BJ (cell line): ENCODE measurements at places on chromosomes 2 and 18.
A peak's percentile ranks its signal among the peaks of the same experiment; 100 is the strongest.

- no peak for DNase-seq
These were observed 133.5 kb downstream of the TFCP2L1 start for GRCh38 chr2:121151311-121152109.

DNA sequence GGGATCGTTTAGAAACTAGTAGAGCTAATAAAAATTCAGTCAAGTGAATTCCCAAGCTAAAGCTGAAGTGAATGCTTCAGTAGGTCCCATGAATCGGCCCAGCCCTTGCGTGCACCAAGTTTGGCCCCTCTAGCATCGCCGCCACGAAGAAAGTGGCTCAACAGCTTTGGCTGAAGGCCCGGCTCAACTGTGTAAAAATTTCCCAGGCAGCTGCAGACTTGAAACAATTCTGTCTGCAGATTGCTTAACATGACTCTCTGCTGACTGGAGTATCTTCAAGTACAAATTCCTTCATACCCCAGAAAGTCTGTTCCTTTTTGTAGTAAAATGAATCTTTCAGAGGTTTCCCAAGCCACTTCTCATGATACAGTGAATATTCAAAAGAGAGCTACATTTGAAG is 32.7 kb downstream of the ALMS1 start:
- DNase-seq: peak; percentile 38

DNA sequence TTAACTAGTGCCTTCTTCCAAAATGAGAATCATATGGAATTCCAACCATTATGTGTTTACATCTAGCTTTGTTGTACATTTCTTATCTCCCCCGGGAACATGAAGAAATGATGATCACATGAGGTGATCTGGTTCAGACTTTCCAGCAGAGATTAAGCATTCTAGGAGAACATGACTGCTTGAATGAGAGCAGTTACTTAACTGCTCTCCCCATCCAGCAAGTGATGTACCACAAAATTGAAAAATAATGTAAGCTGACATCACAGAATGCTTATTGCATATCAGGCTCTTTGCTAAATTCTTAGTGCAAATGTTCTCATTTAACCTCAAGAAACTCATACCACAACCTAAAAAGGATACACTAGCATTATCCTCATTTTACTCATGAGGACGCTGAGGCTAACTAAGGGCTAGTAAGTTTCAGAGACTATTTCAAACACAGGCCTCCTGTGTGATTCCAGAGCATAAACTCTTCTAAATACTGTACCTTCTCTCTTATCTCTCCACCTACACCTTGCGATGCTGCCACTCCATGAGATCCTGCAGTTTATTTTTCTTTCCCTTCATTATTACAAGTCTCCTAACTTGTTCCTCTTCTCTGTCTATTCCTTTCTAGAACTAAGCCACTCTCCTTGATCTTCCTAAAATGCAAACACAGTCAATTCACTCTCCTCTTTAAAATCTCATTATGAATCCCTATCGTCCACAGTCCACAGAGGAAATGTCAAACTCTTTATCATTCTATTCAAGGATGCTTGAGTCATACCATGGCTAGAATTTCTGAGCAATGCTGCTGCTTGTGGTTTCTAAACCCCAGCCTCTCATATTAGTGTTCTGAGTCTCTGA is 1224.8 kb upstream of the ZEB2 start:
- peak; percentile 48 for DNase-seq

- DNase-seq: no peak
These were observed 58.3 kb downstream of the FEZ2 start for GRCh38 chr2:36539631-36540030.

DNA sequence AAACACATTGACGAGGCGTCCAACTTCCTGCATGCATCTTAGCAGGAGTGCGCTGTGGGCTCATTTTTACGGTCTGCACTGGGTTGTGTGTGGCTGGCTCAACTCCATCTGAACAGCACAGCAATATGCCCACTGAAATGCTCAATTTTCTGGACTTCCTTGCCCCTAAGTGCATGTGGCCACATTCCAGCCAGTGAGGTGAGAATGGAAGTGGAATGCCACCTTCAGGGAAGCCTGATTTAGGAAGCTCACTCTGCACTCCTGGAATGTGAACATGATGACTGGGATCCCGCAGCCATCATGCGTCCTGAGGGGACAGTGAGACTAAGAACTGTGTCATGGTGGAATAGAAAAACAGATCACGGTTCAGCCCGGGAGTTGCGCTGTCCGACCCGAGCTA is 76.2 kb downstream of the PSMG2 start:
- no peak for DNase-seq

DNA sequence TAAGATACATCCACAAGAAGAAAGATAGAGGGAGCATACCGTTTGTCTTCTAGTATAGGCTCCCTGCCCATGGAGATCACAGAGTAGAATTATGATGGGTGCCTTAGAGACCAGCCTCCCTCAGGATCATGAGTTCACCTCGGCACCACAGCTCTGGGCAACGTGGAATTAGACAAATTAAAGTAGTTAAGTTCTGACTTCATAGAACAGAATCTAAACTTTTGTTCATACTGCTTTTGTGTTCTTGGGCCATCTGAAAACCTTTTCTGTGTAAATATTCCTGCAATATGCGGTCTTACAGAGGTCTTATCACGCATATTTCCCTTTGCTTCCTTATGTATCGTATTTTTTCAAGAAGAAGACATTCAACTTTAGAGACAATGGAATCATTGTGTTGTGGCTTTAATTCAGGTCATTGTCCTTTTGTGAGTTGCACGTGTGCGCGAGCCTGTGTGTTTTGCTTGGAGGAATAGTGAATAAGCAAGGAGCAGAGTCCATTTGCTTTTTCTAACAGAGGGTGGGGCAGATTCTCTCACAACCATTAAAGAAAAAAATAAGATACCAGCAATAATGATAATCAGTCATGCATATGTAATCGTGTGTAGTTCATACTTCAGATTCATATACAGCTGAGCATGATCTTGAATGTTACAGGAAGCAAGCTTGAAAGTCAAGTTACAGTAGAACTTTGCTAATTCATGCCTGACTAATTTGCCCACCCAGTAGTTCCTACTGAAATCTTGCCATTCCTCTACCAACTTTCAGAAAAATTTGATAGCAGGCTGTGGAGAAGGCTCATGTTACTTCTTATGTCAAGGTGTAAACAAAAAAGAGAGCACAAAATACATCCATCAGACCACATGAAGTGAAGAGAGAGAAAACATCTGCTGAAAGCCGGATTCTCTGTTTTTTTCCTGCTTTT is 243.6 kb downstream of the NEDD4L start:
- DNase-seq: no peak

DNA sequence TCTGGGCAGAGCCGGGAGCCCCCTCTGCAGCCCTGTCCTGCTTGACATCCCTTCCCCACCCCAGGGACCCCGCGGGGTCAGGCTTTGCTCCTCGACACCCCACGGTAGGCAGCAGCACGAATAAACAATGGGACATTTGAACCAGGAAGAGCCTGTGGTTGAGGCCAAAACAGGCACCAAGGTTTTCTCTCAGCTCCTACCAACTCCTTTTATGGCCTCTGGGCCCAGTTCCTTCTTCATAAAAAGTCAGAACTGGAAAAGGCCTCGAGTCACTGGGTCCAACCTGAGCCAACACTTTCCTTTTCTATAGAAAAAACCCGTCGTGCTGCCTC is 20.6 kb downstream of the TEX44 start:
- DNase-seq: no peak

DNA sequence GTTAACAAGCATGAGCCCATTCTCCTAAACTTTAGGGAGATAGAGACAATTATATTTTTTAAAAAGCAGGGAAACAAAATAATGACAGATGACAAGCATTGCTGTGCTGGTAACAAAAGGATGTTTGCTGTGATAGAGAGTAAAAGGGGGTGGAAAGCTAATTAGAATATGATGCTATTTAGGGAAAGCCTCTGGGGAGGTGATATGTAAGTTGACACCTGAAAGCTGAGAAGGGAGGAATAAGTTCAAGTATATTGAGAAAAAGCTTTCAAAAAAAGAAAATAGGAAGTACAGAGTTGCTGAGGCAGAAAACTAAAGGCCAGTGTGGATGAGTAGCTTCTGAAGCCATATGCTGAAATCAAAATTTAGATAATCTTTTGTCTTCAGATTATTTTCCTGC is 565.2 kb upstream of the NRXN1 start:
- no peak for DNase-seq

GRCh38 chr2:37829202-37829601 is 95.9 kb upstream of the RMDN2 start:
- peak; percentile 92 for DNase-seq

GRCh38 chr2:235293061-235293460 is 200.8 kb upstream of the AGAP1 start:
- DNase-seq: no peak

GRCh38 chr18:31040686-31041270 is 1.8 kb downstream of the DSC3 start:
- DNase-seq: no peak

- DNase-seq: no peak
These were observed 70.9 kb upstream of the EML6 start for GRCh38 chr2:54652540-54652939.

DNA sequence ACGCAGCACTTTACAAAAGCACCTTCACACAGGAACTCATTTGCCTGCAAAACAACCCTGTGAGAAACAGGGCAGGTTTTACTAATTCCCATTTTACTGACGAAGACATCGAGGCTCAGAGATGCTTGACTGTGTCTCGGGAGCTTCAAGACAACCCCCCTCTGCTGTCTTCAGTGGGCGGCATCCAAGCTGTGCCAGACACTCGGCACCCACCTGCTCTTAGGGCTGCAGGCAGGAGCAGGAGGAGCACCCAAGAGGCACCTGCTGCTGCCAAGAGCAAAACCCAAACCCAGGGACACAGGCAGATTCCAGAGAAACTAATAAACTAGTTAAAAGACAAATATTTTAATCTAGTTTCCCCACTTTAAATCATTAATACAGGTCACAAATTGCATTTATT is 67.9 kb downstream of the PPP4R1 start:
- no peak for DNase-seq

DNA sequence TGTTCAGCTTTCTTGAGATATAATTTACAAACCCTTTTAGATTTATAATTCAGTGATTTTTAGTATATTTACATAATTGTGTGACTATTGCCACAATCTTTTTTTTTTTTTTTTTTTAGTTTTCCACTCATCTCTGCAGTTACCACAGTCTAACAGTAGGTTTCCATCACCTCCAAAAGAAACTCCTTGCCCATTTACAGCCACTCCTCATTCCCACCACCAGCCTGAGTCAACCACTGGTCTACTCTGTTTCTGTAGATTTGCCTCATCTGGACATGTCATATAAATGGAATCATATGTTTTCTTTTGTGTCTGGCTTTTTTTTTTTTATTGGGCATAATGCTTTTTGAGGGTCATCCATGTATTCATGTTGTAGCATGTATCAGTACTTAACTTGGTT is 16.1 kb downstream of the MTX2 start:
- no peak for DNase-seq

GRCh38 chr2:28631514-28632206 is 120.0 kb upstream of the PPP1CB start:
- DNase-seq: no peak

GRCh38 chr2:158381205-158381604 is 75.3 kb downstream of the CCDC148 start:
- no peak for DNase-seq

- peak; percentile 67 for DNase-seq
These were observed 94.9 kb downstream of the FAM161A start for GRCh38 chr2:61759005-61759404.

DNA sequence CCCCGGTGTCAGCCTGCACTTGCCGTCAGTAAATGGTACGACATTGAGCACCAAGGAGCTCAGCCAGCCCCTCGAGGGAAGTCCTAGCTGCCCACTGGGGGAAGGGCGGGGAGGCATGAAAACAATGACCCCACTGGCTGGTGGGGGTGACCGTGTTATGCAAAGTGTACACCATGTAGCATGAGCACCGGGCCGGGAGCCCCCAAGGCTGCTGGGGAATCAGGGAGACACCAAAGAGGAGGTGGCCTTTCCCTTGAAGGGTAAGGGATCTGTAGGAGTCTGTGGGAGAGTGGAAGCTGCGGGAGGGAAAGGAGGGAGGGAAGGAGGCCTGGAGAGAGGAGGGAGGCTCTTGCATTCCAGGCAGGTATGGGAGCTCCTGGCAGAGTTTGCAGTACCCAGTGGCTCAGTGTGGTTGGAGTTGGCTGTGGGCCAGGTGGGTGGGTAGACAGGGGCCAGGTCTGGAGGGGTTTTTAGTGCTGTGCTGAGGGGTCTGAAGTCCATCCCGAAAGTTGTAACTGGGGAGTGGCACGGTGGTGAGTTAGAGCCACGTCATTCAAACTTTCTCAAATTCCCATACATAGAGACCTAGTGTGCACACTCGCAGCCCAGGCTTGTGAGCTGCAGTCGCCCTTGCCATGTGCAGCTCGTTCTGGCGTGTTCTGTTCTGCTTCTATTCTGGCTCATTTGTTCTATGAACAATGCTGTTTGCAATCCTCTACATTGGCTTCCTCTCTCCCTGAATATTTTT is 22.4 kb downstream of the RRM2 start:
- DNase-seq: no peak

DNA sequence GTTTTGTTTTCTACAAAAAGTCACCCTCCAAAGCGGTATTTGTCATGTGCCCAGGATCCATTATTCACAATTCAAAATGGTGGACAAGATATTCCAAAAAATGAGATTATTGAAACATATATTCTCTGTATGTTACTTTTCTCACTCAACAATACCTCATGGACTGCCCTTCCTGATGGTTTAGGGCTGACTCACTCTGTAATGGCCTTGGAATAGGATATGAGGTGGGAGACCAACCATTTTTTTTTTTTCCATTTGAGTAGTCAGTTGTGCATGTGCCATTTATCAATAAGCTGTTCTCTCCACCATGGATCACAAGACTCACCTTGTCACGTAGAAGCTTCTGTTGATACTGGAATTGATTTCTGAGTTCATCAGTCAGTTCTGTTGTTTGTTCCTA is 64.5 kb downstream of the LYPD6 start:
- DNase-seq: no peak

DNA sequence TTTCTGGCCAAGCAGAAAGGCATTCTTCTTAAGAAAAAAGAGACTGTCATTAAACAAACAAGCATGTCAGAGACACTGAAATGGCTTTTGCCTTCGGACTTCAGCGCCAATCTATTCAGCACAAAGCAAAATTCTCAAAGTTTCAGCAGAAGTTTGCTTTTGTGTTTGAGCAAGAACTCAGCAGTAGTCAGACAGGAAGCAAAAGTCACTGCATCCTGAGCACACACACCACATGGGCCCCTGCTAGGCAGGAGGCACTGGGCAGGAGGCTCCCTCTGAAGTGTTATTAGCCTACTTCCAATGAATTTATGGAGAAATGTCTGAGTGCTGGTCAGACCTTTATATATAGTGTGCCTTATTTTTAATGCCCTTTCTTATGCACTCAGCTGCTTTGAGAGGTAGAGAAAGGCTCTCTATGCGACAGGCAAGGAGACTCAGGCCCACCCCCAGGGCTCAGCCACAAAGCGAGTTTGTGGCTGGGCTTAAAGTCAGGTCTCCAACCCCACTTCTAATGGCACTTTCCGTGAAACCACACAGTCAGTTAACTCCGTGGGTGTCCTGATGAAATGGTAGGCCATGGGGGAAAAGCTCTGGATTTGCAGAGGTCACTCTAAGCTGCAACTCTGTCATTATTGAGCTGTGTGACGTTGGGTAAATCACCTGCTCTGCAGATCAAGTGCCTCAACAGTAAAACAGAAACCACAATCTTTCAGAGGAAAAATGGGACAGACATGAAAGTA is 161.0 kb upstream of the TMEM200C start:
- no peak for DNase-seq
